ENCODE measurements at places on chromosomes 5 and 9. TPM values are rescaled to one million over a fixed set of nuclear protein-coding genes. Genes with fewer than 3 reads are reported as not detected.

Gene AGXT2
- not detected for total RNA-seq

Gene CCL28
- total RNA-seq = 0.82 TPM

Gene CSF2
- not detected for total RNA-seq

Gene SPATA31C1
- total RNA-seq = not detected

Gene C5orf15
- 31.0 TPM for total RNA-seq

Gene SHISAL2B
- not detected for total RNA-seq

Gene CLPTM1L
- 62.9 TPM for total RNA-seq

Gene PCDH12
- 2.1 TPM for total RNA-seq

Gene LCN6
- total RNA-seq = 1.8 TPM

Gene PCDHA7
- total RNA-seq = 0.35 TPM

Gene ABL1
- total RNA-seq = 46.4 TPM

Gene PCDHB14
- total RNA-seq = 4.8 TPM

Gene CER1
- not detected for total RNA-seq

Gene SOX30
- 0.11 TPM for total RNA-seq

Gene COL23A1
- not detected for total RNA-seq

Gene SEMA6A
- total RNA-seq = 5.7 TPM

Gene PRELID2
- 29.2 TPM for total RNA-seq

Gene CMBL
- 50.0 TPM for total RNA-seq

Gene PTGER4
- 2.5 TPM for total RNA-seq

Gene IQGAP2
- total RNA-seq = 16.3 TPM

Gene ZNF879
- total RNA-seq = 6.0 TPM

Gene SOHLH1
- total RNA-seq = not detected

Gene MARVELD2
- total RNA-seq = 0.25 TPM

Gene SLC6A3
- 0.24 TPM for total RNA-seq

Gene ELOVL7
- total RNA-seq = 1.2 TPM

Gene RPS14
- total RNA-seq = 4,534 TPM

Gene SYK
- total RNA-seq = 2.4 TPM

Gene PDCD1LG2
- 1.00 TPM for total RNA-seq

Gene BTNL3
- 0.36 TPM for total RNA-seq

Gene PROB1
- total RNA-seq = 0.68 TPM

Gene FOXI1
- not detected for total RNA-seq

Gene ANKRD18B
- total RNA-seq = 0.56 TPM

Gene KIF12
- total RNA-seq = 1.9 TPM

Gene KIF27
- total RNA-seq = 7.4 TPM

Gene ACTBL2
- total RNA-seq = not detected

Gene CLIC3
- 0.71 TPM for total RNA-seq

Gene SMIM15
- 42.4 TPM for total RNA-seq

Gene DDX4
- not detected for total RNA-seq

Gene LEAP2
- 1.0 TPM for total RNA-seq

Gene ANKRD34B
- not detected for total RNA-seq

Gene PHF24
- total RNA-seq = 0.60 TPM

Gene DCP2
- 47.7 TPM for total RNA-seq

Gene SPATA31A7
- total RNA-seq = not detected

Gene OTP
- not detected for total RNA-seq

Gene PCDHB6
- 1.6 TPM for total RNA-seq

Gene TLR4
- total RNA-seq = 8.9 TPM

Gene CD74
- 750 TPM for total RNA-seq

Gene SEC61B
- total RNA-seq = 83.2 TPM

Gene TAF11L5
- not detected for total RNA-seq

Gene RCL1
- 38.3 TPM for total RNA-seq

Gene DMGDH
- total RNA-seq = 4.1 TPM

Gene TMEM174
- total RNA-seq = not detected

Gene KCNN2
- 1.3 TPM for total RNA-seq

Gene C7
- total RNA-seq = 1,627 TPM

Gene TUSC1
- total RNA-seq = 35.0 TPM

Gene MYOT
- total RNA-seq = 0.83 TPM

Gene PTGR1
- total RNA-seq = 22.7 TPM

Gene SLC1A1
- total RNA-seq = 1.4 TPM

Data from ovary (tissue), 10 donors.